ENCODE measurements at places on chromosomes 7 and 10.

- no peak for DNase-seq
Measured at GRCh38 chr7:135512135-135512887, 2.4 kb upstream of the CNOT4 start.

DNA sequence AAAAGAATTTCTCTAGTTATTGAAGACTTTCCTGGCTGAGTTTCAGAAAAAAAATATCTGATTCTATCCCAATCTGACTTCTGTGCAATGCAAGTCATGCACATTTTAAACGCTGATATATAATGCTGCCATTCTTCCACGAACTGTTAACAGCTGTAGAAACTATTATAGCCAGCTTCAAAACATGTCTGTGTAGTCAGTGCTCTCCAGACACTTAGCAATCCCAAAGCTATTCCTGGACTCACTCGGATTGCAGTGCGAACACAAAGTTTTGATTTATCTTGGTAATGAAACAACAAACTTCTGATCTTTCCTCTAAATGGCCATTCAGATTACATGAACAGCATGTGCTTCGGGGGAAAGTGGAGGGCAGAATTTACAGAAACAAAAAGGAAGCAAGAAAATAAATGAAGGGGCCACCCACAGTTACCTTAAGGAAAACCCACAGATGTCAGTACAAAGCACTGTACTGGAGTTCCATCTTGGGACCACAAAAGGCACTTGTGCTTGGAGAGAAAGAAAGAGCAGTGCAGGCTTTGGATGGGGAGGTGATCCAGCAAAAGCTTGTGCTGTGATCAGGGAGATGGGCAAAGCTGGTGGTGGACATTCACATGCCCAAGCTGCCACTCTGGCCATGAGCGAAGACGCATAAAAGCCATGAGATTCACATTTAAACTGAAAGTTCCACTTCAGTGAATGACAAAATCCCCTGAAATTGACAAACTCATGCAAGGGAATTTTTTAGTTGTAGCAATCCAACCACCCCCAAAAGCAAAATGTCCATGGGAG lies 32.1 kb upstream of the ADO start:
- DNase-seq, result no peak

DNA sequence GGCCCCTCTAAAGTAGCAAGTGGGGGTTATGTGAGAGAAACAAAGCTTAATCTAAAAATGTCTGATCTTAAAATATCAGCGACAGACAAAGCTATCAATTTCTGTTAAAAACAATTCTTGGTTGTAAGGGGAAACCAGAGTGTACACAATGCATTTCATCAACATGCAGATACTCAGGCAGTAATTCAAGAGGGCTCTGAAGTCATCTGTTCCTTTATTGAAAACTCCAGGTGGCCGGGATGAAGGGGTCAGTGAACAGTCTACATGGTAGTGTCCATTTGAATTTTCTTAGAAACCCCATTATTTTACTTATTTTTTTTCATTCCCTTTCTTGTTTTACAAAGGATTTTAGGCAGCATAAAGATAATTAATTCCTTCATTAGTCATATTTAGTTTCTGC lies 36.7 kb upstream of the BTBD16 start:
- DNase-seq, result no peak

- DNase-seq, result no peak
Measured at GRCh38 chr7:147605323-147605722, 985.2 kb upstream of the C7orf33 start.

GRCh38 chr7:78578686-78579085 lies 780.1 kb downstream of the PHTF2 start:
- no peak for DNase-seq

DNA sequence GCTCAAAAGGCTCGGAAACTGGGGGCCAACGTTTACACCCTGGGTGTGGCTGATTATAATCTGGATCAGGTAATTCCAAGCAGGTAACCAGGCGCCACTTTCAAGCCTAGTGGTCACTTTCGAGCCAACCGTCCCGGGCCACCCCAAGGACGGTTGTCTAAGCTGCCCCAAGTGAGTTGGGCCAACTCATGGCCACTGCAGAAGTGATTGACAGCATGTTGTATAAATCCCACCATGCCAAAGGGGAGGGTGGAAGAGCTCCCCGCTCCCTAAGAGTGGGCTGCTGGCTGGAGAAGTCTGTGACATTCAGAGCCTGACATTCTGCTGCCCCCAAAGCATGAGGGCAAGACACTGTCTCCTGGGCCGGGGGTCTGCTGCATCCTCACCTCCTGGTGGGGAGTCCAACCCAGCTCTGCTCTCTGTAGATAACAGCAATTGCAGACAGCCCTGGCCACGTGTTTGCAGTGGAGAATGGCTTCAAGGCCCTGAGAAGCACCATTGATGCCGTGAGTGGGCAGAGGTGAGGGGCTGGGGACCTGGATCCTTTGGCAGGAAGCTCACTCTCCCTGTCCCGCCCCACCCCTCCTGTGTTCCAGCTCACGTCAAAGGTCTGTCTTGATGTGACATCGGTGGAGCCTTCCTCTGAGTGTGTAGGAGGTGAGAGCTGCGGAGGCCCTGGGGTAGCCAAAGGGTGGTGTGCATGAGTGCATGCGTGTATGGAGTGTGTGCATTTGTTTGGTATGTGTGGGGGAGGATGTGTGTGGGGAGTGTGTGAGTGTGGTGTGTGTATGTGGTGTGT lies 10.8 kb downstream of the ANTXRL start:
- no peak for DNase-seq

- no peak for DNase-seq
Measured at GRCh38 chr7:152121432-152121831, 96.0 kb downstream of the GALNT11 start.

- no peak for DNase-seq
Measured at GRCh38 chr7:52017802-52018679, 701.4 kb upstream of the COBL start.

GRCh38 chr10:343231-344220 lies 208.3 kb downstream of the ZMYND11 start:
- no peak for DNase-seq

GRCh38 chr10:20616056-20616671 lies 280.9 kb downstream of the NEBL start:
- DNase-seq, result no peak

GRCh38 chr7:76220185-76221057 lies 18.7 kb downstream of the SRRM3 start:
- no peak for DNase-seq

GRCh38 chr10:37712489-37713131 lies 144.8 kb downstream of the ZNF248 start:
- DNase-seq, result no peak

- DNase-seq, result no peak
Measured at GRCh38 chr7:2729031-2729892, 41.3 kb downstream of the AMZ1 start.

- DNase-seq, result no peak
Measured at GRCh38 chr7:145534301-145534700, 582.3 kb upstream of the CNTNAP2 start.

DNA sequence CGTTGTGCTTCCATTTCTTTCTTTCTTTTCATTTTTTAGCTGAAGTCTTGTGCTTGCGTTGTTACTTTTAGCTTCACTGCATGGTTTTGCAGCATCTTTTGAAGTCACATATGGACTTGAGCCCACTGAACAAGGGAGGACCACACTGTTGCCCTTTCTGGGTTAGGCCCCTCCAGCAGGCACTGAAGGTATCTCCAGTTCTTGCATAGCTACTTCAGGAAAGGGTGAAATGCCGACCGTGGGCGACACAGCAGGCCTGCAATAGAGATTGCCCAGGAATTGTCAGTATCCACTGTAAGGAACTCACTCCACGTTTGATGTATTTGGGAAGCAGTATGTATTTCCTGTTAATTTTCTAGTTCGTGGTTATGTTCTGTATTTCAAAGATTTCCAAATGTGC lies 85.1 kb downstream of the WDR37 start:
- DNase-seq, result no peak

DNA sequence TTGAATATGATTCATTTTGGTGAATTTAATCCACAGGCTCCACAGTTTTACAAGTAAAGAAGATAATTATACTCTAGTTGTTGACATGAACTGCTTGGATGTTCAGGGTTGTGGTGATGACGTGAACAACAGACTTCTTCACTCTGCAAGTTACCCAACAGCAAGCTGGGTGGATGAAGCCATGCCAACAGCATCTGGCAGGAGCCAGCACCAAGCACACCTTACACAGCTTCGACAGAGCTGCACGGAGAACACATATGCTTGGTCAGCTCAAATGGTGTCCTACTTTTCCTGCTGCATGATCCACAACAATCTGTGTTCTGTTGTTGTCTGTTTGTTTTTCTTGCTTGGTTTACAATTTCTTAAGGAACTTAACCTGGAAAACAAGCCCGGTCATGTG lies 9.8 kb downstream of the NOD1 start:
- DNase-seq, result no peak

DNA sequence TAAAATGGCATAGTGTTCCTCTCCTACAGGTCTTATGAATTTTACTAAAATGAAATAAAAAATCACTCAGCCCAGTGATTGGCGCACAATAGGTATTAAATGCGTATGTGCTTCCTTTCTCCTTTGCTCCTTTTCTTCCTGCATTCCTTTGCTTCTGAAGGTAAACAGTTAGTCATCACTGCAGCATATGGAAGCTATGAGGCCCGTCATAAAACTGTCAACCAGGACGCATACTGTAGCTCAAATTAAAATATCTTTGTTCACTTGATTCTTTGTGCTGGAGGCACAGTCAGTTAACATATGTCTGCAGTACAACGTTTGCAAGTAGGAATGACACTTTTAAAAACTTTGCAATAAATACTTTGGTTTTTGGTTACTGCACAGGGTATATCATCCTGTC lies 374.7 kb downstream of the TCERG1L start:
- no peak for DNase-seq

DNA sequence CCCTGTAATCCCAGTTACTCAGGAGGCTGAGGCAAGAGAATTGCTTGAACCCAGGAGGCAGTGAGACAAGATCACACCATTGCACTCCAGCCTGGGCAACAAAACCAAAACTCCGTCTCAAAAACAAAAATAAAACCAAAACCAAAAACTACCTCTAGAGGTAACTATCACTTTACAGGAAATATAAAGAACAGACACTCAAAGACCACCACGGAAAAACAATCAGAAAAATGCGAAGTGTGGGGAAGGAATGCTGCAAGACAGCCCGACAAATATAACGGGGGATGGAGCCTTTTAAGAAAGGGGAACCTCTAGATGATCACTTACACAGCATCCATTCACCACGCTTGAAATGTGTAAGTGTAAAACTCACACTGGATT lies 4.3 kb downstream of the HNRNPF start:
- DNase-seq, result no peak

GRCh38 chr10:118017071-118017740 lies 29.5 kb downstream of the RAB11FIP2 start:
- no peak for DNase-seq

- DNase-seq, result no peak
Measured at GRCh38 chr7:45682358-45682735, 108.2 kb downstream of the ADCY1 start.

- no peak for DNase-seq
Measured at GRCh38 chr10:50422259-50422658, 170.9 kb upstream of the ASAH2 start.

GRCh38 chr10:6071181-6072175 lies 9.3 kb upstream of the IL2RA start:
- no peak for DNase-seq

GRCh38 chr10:34641913-34642558 lies 173.1 kb downstream of the PARD3 start:
- no peak for DNase-seq

- DNase-seq, result no peak
Measured at GRCh38 chr7:26046150-26046549, 105.8 kb upstream of the NFE2L3 start.

GRCh38 chr7:120480472-120480871 lies 207.5 kb downstream of the KCND2 start:
- no peak for DNase-seq

GRCh38 chr10:125795128-125795527 lies 19.5 kb upstream of the MMP21 start:
- DNase-seq, result no peak

- no peak for DNase-seq
Measured at GRCh38 chr7:150435047-150435389, 15.4 kb upstream of the GIMAP8 start.

DNA sequence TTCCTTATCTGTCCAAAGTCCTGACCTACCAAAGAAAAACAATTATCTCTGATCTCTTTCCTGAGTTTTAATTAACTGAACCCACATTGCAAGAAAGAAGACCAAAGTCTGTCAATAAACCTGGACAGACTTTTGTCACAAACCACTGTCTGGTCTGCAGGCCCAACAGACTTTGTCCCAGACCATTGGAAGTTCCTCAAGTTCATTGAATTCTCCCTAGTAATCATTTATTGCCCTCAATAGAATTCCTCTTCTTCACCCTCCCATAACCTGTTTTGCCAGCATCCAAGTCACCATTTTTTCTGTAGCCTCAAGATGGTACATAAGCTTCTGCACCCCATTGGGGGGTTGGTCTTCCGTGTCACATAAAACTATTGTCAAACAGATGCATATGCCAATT lies 3.9 kb upstream of the DNMBP start:
- no peak for DNase-seq

DNA sequence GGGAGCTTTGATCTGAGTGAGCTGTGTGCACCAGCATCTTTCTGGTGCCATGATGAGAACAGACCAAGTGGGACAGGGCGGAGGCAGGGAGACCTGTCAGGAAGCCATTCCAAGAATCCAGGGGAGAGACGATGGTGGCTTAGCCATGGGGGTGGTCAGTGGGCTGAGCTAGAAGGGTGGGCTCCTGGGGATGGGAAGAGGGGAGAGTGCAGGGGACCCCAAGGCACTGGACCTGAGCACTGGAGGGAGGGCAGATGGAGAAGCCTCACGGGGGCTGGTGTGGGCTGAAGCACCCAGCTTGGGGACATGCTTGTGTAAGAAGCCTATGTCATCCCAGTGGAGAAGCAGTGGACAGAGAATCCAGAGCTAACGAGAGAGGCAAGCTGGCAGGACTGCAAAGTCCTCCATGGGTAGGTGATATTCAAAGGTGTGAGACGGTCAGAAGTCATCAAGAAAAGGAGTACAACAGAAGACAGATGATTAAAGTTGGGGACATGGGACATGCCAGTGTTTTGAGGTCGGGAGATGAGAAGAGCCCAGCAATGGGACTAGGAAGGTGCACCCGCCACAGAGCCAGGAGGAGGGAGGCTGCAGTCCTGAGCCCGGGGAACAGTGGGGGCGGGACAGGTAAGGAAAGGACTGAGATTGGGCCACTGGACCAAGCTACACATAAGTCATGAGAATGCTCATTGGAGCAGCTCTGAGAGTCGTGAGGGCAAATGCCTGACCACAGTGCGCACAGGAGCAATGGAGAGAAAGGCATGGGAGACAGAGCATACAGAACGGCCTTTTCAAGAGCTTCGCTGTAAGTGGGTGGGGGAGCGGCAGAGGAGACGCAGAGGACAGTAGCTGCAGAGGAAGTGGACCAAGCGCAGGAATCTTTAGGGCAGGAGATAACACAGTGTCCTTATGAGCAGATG lies 72.0 kb downstream of the GRID1 start:
- no peak for DNase-seq

GRCh38 chr10:123287594-123288247 lies 133.5 kb downstream of the BUB3 start:
- no peak for DNase-seq

GRCh38 chr7:45328403-45328981 lies 170.9 kb downstream of the RAMP3 start:
- DNase-seq, result no peak

GRCh38 chr7:143407287-143408251 lies 1.1 kb downstream of the EPHA1 start:
- DNase-seq, result no peak
